ENCODE measurements at places on chromosomes 1 and 21.
A peak's percentile ranks its signal among the peaks of the same experiment; 100 is the strongest.

DNA sequence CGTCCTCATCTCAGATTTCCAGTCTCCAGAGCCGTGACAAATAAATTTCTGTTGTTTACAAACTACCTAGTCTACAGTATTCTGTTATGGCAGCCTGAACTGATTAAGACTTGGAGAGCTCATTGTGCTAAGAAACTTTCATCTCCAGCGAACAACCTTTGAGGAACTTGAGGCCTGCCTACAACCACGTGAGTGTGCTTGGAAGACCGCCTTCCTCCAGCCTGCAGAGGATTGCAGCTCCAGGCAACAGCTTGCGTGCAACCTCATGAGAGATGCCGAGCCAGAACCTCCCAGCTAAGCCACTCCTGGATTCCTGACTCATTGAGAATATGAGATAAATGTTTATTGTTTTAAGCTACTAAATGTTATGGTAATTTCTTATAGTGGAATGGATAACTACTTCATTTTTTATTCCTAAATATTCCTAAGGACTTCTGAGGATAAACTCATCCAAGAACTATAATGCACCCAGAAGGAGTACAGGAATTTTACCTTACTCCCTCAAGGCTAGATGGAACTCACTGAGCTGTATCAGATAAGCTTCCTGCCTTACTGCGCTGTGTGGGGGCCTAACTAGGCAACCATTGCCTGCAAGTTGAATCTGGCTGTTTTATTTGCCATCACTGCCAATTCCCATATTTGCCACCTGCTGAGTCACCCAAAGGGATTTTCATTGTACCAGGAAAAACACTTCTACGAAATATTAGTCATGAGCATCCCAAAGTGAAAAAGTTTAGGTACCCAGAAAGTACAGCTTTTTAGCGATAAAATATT lies 17.6 kb downstream of the FAM177B start:
- peak; percentile 97 for DNase-seq

GRCh38 chr21:34189506-34189905 lies 116.1 kb downstream of the MRPS6 start:
- no peak for DNase-seq

DNA sequence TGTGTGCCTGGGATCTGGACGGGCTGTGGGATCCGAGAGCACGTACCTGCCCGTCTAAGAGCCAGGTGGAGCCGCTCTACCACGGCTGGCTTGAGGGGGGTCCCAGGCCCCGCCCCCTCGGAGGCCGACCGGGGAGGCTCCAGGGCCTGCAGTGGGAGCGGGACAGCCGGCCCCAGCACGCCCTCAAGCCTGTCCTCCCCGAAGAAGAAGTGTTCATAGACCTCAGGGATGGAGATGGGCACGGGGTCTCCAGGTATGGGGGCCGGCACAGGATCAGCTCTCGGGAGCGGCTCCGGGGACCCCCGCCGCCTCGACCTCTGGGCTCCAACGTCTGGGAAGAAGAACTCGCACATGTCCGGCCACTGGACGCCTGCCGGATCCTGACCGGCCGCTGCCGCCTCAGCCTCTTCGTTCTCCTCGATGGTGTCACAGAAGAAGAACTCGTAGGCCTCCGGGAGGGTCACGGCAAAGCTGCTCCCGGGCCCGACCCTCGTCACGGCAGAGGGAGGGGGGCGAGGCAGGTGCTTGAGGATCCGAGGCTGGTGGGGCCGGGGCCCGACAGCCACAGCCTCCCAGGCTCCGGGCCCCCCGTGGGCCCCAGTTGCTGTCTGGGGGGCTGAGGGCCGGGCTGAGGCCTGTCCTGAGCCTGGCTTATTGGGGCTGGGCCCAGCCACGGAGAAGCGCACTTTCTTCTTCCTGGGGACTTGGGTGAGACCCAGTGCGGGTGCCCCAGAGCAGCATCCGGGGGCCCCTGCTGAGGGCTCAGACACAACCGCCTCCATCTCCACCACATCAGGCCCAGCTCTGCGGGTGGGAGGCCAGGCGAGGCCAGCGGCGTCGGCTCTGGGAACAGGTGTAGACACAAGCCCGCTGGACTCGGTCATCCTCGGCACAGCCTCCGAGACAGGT lies 2.8 kb downstream of the PERM1 start:
- DNase-seq, result no peak

GRCh38 chr1:102691592-102692090 lies 416.7 kb downstream of the COL11A1 start:
- DNase-seq, result no peak

GRCh38 chr1:73611681-73612080 lies 586.3 kb downstream of the LRRIQ3 start:
- no peak for DNase-seq

DNA sequence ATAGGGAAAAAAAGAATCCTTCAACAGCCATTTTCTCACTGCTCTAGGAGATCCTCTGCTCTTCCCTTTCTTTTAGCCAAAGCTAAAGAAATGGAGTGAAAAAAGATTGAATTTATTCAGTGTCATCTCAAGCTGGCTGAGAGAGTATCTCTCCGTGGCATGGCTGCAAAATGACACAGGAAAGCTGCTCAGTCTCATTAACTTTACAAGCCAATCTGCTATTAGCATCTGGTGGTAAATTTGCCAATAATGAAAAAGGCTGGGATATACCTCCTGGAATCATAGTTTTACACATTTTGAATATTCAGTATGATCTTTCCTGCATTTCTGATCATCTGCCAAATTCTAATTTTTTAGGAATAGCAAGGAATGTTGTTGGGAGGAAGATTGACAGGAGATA lies 176.8 kb upstream of the CHRM3 start:
- DNase-seq, result no peak

GRCh38 chr1:110750562-110750961 lies 75.8 kb upstream of the KCNA3 start:
- no peak for DNase-seq

- DNase-seq, result no peak
Measured at GRCh38 chr1:215477632-215478031, 89.5 kb upstream of the KCTD3 start.

DNA sequence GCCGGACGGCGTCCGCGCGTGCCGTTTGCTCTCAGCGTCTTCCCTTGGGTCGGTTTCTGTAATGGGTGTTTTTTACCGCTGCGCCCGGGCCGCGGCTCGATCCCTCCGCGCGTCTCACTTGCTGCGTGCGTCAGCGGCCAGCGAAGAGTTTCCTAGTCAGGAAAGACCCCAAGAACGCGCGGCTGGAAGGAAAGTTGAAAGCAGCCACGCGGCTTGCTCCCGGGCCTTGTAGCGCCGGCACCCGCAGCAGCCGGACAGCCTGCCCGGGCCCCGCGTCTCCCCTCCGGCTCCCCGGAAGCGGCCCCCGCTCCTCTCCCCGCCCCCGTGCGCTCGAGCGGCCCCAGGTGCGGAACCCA lies 159.8 kb downstream of the RUNX1 start:
- no peak for DNase-seq

DNA sequence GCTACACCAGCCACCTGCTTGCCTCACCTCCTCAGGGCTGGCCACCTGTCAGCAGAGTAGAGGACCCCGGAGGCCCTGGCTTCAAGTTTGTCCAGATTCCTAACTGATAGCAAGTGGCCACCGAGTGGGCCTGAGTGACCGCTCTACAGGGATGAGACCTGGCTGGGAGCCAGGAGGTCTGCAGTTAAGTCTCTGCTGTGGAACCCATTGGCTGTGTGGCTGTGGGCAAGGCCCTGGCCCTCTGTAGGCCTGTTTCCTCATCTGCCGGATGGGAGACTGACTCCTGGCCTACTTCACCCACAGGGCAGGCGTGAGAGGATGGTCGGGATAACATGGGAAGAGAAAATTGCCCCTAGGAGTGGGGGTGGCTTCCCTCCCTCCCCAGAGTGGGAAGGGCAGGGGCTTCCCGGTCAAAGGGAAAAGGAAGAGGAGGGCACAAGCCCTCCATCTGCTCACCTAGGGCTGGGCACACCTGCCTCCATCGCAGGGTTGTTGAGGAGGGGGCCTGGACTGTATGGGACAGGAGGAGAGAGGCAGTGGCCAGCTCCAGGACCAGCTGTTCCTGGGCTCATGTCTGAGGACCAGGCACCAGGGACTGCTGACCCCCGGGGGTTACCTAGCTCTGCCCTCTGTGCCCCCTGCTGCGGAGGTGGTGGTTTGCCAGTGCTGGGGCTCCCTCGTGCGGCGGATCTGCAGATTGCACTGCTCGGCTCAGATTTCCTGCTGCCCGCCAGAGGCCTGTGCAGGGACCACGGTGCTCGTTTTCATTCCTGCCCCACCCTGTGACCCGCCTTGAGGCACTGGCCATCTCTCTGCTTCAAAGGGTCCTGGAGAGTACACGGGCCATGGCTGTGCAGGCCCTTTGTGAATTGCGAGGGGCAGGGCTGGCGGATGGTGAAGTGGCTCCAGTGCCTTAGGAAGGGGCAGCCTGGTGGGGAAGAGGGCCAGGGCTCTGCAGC lies 9.1 kb upstream of the MTFR1L start:
- DNase-seq, result no peak

- no peak for DNase-seq
Measured at GRCh38 chr1:55367273-55367672, 152.1 kb upstream of the USP24 start.

GRCh38 chr1:189623336-189623735 lies 854.3 kb downstream of the BRINP3 start:
- DNase-seq, result no peak

DNA sequence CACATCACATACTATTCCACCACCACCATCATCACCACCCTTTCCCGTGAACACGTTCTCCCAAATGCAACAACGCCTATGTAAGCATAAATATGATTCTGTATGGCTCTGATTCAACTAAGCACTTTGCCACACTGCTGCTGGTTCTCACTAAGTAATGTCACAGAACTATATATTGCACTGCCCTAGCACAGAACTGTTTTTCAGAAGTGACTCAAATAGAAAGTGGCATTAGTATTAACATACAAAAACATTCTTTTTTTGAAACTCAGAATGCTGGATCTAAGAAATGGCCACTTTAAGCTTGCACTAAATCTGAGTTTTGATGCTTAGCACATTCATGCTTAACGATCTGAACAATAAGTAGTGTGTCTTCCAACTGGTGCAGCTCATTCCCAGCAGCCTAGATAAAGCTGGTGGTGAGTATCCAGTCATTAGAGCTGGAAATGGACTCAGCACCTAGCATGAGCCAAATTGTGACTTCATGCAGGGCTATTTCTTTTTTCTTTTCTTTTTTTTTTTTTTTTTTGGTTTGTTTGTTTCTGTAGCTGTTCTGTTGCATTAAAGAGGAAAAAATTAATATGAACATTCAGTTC lies 46.2 kb upstream of the ZC3H11B start:
- DNase-seq, result no peak

- DNase-seq, result peak; percentile 54
Measured at GRCh38 chr1:6343506-6344405, 49.8 kb downstream of the ACOT7 start.
